ENCODE measurements at places on chromosomes 5 and 9.

DNA sequence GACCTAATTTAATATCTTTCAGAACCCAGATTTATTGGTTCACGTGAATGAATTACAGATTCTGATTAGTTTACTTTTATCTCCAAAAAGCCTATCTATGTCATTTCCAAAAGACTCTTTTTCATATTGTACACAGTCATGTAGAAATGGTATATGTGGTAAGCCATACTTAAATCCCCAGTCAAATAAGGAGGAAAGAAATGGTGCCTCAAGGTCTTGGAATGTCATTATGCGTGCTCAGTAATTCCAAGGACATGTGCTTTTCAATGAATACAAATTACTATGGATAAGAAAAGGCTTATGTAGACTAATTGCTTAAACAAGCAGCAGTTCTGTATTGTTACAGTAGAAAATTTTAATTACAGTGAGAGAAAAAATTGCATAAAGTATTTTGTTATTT is 64.1 kb upstream of the TYRP1 start:
- no peak for DNase-seq

GRCh38 chr9:35933550-35934067 is 24.3 kb downstream of the SPAAR start:
- no peak for DNase-seq

DNA sequence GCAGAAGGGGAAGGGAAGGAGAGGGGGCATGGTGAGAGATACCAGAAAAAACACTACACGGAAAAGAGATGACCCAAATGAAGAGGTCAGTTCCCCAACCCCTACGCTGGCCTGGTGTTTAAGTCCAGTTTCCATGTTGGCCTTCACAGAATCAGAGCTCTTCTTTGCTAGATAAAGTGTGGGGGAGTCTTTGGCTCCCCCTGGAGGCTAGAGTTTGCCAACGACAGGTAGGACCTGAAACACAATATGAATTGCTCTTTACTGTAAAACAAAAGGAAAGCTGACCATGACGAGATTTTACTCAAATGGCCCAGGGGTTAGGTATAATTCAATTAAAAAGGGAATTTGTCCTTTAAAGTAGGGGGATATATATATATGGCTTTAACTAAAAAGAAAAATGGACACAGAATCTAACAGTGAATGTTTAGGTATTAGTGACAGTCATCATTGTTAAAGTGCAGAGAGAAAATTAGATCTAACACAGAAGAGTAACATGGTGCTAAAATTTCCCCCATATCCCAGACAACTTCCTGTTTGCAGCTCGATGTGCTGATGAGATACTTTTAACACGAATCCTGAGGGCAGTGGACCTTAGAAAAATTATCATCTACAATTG is 92.0 kb downstream of the SV2C start:
- DNase-seq = no peak

- peak; percentile 39 for DNase-seq
Observed at GRCh38 chr5:13976867-13977830, 32.7 kb upstream of the DNAH5 start.

DNA sequence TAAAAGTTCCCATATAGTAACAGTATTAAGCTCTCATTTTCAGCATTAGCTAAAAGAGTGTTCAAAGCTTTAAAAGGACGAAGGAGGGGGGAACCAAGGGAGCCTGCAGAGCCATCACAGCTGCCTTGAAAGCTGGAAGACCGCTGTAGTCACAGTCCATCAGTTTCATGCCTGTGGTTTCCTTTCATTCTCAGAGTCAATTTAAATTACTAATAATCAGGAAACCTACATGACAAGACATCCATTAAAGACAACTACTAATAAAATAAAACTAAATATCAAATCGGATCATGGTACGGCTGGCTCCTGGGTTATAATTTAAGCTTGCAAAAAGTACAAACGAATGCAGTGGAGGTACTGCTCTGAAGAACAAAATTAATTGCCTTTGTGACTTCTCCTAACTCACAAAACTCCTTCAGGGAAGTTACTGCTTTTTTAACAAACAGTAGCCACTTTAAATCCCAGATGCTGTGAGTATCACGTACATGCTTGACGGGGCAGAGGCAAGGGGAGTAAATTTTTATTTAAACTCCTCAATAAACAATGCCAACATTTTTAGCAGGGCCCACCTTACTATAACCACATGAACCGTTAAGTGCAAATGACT is 213.5 kb downstream of the DENND1A start:
- DNase-seq = no peak

- DNase-seq = no peak
Observed at GRCh38 chr5:173300389-173301047, 27.7 kb downstream of the STC2 start.

DNA sequence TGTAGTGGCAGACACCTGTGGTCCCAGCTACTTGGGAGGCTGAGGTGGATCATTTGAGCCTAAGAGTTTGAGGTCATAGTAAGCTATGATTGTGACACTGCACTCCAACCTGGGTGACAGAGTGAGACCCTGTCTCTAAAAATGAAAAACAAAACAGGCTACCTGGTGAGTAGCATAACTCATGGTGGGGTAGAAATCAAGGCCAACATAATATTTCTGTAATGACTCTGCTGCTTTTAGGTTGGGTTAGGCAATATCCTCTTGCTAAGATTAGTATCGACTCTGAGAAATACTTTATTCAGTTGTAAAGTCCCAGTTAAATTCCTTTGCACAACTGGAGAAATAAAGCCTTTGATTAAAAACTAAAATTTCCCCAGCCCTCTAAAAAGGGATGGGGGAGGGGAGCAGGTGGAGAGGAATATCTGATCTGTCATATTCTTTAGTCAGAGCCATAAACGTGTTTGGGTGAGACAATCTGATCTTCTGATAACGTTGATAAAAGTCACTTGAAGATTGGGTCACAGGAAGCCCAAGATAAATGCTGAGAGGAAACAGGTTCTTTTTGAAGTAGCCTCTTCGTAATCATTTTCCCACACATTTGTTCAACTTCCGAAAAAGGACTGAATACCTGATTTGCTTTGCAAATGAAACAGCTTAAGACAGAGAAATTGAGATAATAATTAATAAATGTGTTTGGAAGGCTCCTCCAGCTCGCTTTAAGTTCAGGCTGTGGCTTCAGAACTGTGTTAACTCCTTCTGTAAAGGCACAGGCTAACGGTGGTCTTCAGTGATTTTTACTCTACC is 14.9 kb downstream of the IL4 start:
- no peak for DNase-seq

- no peak for DNase-seq
Observed at GRCh38 chr5:115079924-115080623, 89.6 kb downstream of the TRIM36 start.

DNA sequence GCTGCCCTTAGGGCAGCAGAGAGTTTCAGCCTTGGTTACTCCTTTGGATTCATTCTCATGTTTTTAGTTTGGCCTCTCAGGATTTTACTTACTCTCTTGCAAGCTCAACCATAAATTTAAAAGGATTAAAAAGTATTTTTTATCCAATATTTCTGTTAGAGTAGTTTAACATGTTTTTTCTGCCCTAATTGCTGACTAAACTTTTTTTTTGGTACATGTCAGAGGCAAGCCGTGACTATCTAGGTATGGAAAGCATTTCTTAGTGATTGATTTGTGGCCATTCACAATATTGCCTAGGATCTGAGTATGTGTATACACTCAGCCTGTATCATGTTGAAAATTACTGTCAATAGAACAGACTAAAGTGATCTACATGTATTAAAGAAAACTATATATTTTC is 92.1 kb downstream of the MELK start:
- no peak for DNase-seq

GRCh38 chr5:23316060-23316591 is 191.3 kb upstream of the PRDM9 start:
- DNase-seq = no peak

DNA sequence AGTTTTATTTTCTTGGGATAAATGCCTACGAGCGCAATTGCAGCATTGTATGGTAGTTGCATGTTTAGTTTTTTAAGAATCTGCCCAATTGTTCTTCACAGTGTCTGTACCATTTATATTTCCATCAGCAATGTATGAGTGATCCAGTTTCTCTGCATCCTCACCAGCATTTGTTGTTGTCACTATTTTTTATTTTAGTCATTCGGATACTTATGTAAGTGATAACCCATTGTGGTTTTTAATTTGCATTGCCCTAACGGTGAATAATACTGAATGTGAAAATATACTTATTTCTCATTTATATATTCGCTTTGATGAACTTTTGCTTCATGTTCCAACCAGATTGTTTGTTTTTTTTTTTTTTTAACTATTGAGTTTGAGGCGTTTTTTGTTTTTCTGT is 33.7 kb upstream of the PWWP2A start:
- no peak for DNase-seq

- DNase-seq = no peak
Observed at GRCh38 chr5:1097381-1097987, 14.4 kb downstream of the SLC12A7 start.

- no peak for DNase-seq
Observed at GRCh38 chr5:176899296-176899891, at the start of gene HK3. TSS of gene HK3 (minus strand) at chr5:176899346. CDS start at chr5:176896159, 3,187 bp downstream.

GRCh38 chr5:147508711-147509040 is 1.2 kb downstream of the DPYSL3 start:
- no peak for DNase-seq

DNA sequence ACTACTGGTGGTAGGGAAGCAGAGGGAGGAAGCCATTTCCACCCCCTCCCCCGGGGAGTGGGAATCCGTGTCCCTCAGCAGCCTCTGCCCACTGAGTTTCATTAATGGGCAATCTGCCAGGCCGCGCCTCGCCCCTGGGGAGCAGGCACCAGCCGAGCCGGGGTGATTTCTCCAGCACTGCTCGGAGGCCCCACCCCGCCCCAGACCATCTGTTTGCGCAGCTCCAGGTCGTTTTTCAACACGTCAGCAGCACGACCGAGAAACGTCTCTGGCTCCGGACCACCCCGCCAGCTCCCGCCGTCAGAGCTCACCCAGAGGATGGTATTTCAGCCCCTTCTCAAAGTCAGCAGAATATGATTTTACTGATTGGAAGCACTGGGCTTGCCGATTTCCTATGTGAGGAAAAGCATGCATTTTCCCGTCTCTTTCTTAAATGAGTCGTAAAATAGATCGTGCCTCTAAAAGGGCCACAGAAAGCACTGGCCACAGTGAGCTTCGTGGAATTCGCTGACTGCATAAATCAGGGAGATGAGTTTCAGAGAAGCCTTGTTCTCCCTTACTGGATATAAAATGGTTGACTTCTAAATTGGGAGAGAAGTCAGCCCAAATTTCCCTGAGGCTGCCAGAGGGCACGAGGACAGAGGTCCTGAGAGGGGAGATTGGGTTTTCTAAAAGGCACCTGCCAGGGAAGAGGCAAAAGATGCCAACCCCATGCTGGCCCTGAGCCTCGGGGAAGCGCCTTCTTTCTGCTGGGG is 47.0 kb downstream of the OLFM1 start:
- no peak for DNase-seq

DNA sequence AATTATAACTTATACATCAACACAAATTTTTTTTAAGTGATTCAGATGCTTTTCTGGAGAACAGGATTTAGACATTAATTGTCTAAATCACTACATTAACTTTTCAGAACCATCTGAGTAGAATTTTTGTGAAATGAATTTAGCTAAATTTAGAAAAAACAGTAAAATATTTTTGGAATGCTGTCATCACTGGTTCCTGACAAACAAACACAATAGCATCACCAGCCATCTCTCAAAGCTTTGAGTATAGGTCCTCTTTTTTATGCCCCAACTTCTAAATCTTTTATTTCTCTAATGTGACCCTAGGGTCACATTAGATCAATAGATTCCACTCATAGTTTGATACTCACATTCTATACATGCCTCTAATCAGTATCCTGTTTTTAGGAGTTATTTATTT is 104.6 kb downstream of the PRR16 start:
- no peak for DNase-seq

GRCh38 chr9:20335668-20336332 is 286.5 kb downstream of the MLLT3 start:
- no peak for DNase-seq

DNA sequence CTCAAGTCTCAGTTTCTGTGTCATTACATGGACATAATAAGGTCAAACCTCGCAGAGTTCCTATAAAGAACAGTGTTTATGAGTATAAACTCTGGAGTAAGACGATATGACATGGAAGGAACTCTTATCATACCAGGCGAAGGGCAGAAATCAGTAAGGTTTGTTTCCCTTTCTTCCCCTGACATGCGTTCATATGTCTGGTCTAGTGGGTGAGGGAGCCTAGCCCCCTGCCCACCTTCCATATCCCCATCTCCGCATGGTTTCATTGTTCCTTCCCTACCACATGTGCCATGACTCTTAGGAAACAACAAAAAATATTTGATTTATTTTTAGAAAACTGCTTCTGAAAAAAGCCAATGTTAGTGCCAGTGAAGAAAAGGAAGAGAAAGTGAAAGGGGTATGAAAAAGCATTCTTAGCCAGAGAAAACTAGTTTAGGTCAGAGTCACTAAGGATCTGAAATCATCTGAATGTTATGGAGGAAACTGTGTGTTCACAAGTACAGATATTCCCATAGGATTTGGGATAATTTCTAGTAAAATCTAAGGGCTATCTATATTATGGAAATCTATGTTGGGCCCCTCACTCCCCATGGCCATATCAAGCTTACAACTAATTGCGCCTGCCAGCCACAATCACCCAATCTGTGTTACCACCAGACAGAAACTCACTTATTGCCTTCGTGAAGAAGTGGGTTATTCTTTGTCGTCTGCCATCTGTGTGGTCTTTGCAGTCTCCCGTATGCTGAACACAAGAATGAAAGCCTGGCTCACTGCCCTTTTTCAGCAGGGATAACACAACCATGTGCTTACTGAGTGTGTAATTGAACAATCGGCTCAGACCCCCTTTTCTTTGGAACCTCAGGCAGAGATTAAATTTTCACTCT is 19.9 kb upstream of the HMHB1 start:
- DNase-seq = no peak

- DNase-seq = no peak
Observed at GRCh38 chr5:180860273-180860886, 696 bp downstream of the ZFP62 start.

DNA sequence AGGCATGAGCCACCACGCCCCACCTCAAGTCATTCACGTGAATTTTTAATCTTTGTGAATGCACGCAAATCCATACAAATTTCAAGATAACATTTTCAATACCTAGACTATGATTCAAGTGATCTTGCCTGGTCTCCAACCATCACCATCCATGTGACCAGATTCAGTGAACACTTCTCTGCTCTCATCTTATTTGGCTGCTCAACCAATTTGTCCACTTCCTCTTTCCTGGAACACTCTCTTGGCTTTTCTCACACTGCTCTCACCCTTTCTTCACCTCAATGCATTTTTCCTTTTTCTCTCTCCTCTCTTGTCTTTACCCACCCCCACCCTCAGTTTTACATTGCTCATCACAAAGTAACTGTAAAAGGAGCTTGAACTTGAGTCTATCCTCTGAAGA is 354.7 kb upstream of the KIF2A start:
- no peak for DNase-seq

- no peak for DNase-seq
Observed at GRCh38 chr9:123111427-123112014, 78.1 kb downstream of the GPR21 start.

GRCh38 chr9:130330202-130330862 is 64.8 kb downstream of the HMCN2 start:
- DNase-seq = no peak

DNA sequence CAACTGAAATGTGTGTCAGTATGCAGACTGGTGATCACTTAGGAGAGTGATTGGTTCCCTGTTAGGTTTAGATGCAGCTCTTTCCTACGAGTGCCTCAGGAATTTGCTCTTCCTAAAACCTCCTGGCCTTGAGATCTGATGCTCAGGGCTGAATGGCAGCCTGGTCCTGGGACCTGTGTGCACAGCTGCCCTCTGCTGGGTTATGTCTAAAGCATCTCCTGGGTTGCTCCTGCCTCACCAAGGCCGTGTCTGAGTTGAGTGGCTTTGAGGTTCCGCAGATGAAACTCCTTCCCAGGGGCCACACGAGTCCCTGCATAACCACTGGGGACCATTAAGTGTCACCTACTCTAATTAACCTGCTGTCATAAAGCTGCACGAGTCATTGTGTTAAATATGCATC is 59.5 kb downstream of the MVB12B start:
- no peak for DNase-seq

Data from NCI-H2081 treated with DMSO at 0.1 percent for 48 hours (cell line).